Upper lobe of left lung (tissue), 6 donors: ENCODE measurements at places on chromosomes 1 and 21. TPM values are rescaled to one million over a fixed set of nuclear protein-coding genes. Genes with fewer than 3 reads are reported as not detected.
A peak's percentile ranks its signal among the peaks of the same experiment; 100 is the strongest.

- H3K36me3 ChIP-seq: no peaks in the 10 kb centered on the region
- H3K27me3 ChIP-seq: no peaks in the 10 kb centered on the region
- peaks cover 19% of the 10 kb centered on the region for H3K4me1 ChIP-seq
- H3K27ac ChIP-seq: no peak overlapping the region
- DNase-seq: no peak
Measured at GRCh38 chr1:230823426-230823825, 44.9 kb downstream of the C1orf198 start.

DNA sequence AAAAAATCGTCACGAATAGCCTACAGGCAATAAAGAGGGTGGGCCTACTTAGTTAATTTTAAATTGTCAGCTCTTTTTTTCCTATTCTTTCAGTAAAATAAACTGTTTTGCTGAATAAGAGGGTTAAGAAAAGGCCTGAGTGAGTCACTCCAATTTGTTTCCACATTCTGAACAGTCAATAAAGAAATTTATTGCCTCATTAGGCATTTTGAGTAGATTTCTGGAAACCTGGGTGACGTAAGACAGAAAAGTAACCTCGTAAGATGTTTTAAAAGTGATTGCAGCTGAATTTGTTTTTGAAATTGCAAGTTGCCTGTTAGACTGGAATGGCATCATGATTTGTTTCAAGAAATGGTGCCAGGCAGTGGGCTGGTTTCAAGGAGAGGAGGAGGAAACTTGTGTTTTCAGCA, 439.3 kb downstream of the USP25 start:
- no peaks in the 10 kb centered on the region for H3K27me3 ChIP-seq
- H3K4me1 ChIP-seq: no peaks in the 10 kb centered on the region
- no peak overlapping the region for H3K27ac ChIP-seq

- DNase-seq: no peak
- no peak overlapping the region for H3K4me3 ChIP-seq
- peaks cover 2% of the 10 kb centered on the region for H3K4me1 ChIP-seq
- no peaks in the 10 kb centered on the region for H3K36me3 ChIP-seq
- no peak overlapping the region for H3K27ac ChIP-seq
Measured at GRCh38 chr21:39141502-39141901, 41.7 kb downstream of the PSMG1 start.

GRCh38 chr1:63255153-63255552, 67.2 kb upstream of the FOXD3 start:
- no peaks in the 10 kb centered on the region for H3K36me3 ChIP-seq
- no peak overlapping the region for H3K4me3 ChIP-seq
- H3K4me1 ChIP-seq: no peaks in the 10 kb centered on the region
- no peak for DNase-seq
- no peaks in the 10 kb centered on the region for H3K27me3 ChIP-seq

DNA sequence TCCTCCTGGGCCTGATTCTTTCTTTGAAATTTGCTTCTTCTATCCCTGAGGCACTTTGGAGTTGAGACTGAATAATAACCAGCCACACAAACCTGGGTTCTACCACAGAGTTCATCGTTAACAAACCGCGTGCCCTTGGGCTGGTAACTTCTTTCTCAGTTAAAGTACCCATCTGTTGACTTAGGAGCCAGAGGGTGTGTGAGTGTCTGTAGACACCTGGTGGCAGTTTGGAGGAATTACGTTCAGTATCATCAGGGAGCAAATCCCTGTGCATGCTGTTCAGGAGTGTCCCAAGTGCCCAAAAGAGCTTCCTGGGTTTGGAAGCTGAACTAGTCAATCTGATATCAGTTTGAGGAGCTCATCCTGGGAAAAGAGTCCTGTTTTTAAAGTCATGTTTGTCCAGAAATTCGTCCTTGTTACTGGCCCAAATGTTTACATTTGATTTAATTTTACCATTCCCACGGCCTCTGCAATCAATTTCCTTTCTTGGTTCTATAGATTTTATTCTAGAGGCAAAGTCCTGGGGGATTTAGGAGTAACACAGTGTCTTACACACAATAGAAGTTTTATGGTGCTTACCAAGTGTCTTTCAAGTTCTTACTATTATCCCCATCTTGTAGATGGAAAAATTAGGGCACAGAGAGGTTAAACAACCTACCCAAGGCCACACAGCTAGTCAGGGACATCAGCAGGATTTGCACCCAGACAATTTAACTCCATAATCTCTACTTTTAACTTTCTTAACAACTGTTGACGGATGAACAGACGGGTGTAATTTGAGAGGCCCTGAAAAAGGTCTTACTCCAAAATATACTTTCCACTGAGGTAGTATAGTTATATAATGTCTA, 26.7 kb upstream of the RPTN start:
- H3K4me3 ChIP-seq: no peak overlapping the region
- H3K27me3 ChIP-seq: no peaks in the 10 kb centered on the region
- no peak overlapping the region for H3K27ac ChIP-seq
- no peaks in the 10 kb centered on the region for H3K36me3 ChIP-seq

DNA sequence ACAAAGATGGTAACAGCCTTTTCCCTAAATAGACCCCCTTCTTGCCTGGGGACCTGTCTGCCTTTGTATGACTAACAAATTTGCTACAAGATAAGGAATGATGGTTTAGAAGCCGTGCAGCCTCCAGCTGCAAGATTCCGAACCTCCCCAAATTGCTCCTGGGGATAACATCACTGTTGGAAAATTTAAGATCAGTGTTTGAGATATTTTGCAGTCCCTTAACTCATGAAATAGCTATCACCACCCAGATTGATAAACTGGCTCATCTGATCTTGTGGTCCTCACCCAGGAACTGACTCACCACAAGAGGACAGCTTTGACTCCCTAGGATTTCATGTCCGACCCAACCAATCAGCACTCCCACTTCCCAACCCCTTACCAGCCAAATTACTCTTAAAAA, 254.7 kb downstream of the USH2A start:
- no peak for DNase-seq
- no peak overlapping the region for H3K4me3 ChIP-seq
- H3K36me3 ChIP-seq: no peaks in the 10 kb centered on the region
- H3K27me3 ChIP-seq: no peaks in the 10 kb centered on the region
- no peak overlapping the region for H3K27ac ChIP-seq

DNA sequence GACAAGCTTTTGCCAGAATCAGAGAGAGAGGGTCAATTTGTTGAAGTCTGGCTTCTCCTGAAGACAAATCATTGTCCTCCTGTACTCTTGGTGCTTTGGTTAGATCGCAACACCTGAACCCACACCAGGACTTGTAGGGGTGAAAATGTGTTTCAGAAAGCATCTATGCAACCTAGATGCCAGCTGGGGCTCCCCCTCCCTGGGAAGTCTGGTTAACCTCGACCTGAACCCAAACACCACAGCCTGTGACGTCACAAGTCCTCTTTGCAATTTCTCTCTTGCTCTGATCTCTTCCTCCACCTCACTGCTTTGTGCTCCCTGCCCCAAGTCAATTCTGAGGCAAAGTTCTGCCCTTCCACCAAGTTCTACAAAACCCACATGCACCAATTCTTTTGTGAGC, 42.8 kb upstream of the USP24 start:
- H3K27me3 ChIP-seq: no peaks in the 10 kb centered on the region
- DNase-seq: no peak
- H3K36me3 ChIP-seq: no peaks in the 10 kb centered on the region
- H3K4me1 ChIP-seq: no peaks in the 10 kb centered on the region

DNA sequence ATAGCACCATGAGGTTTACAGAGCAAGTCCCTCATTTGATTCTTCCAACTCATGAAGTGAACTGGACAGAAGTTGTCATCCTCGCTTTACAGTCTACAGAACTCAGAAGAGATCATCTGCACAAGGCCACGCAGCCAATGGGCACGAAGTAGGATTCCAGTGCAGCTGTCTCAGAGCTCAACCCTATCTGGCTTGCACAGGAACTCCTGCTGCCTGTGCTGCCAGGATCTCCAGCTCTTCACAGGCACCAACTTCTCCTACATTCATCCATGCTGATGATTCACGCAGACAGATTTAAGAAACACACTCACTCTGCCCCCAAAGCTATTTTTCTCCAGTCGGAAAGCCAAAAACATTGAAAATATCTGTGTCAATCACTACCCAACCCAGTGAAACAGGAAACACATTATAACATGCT, 157.0 kb downstream of the RERE start:
- H3K27ac ChIP-seq: peak overlapping the region; percentile 74
- peaks cover 50% of the 10 kb centered on the region for H3K4me1 ChIP-seq
- no peak overlapping the region for H3K4me3 ChIP-seq
- no peak for DNase-seq

DNA sequence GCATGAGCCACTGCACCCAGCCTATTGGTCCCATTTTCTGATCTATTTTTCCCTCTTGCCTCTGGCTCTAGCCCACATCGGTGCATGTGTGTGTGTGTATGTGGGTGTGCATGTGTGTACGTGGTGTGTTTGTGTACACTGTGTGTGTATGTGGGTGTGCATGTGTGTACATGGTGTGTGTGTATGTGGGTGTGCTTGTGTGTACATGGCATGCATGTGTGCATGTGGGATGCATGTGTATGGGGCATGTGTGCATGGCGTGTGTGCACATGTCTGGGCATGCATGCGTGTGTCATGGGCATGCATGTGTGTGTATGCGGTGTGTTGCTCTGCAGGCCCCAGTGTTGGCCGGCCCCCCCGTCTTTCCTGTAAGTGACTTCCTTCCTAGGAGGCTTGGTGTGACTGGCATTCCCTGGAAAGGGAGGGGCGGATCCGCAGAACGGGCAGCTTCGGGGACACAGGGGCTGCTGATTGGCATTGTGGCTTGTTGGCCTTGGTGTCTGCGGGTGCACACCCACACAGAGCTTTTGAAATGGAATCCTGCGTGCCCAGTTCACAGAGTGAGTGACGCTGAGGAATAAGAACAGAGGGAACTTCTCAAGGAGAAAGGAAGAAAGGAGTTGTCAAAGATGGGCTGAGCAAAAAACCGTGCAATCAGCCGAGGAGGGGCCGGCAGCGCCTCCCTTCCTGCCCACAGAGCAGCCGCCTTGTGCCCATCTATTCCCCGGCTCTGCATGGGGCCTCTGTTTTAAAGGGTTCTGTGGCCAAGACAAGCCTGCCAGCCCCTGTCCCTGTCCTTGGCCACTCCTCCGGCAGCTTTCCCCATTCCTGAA, 8.0 kb downstream of the PDXK start:
- peak; percentile 73 for DNase-seq
- H3K27me3 ChIP-seq: no peaks in the 10 kb centered on the region
- peaks cover 66% of the 10 kb centered on the region for H3K4me1 ChIP-seq
- H3K27ac ChIP-seq: peak overlapping the region; percentile 87

DNA sequence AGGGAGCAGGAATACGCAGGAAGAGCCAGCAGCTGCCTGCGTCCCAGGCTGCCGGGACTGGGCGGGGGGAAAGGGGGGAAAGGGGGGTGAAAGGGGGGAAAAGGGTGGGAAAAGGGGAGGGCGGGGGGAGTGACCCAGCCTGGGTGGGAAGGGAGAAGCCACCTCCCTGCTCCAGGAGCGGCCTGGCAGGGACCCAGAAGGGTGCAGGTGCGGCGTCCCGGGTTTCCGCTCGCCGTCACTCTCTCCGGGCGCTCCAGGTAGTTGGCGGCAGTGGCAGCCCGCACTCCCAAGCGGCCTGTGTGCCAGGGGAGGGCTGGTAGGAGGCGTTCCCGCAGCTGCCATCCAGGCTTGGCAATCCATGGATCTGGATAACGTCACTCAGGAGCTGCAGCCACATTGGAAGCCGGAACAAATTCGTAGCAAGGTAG, 141.0 kb upstream of the NGF start:
- DNase-seq: peak; percentile 80
- no peak overlapping the region for H3K27ac ChIP-seq
- H3K27me3 ChIP-seq: no peaks in the 10 kb centered on the region
- H3K4me3 ChIP-seq: no peak overlapping the region
- no peaks in the 10 kb centered on the region for H3K36me3 ChIP-seq

DNA sequence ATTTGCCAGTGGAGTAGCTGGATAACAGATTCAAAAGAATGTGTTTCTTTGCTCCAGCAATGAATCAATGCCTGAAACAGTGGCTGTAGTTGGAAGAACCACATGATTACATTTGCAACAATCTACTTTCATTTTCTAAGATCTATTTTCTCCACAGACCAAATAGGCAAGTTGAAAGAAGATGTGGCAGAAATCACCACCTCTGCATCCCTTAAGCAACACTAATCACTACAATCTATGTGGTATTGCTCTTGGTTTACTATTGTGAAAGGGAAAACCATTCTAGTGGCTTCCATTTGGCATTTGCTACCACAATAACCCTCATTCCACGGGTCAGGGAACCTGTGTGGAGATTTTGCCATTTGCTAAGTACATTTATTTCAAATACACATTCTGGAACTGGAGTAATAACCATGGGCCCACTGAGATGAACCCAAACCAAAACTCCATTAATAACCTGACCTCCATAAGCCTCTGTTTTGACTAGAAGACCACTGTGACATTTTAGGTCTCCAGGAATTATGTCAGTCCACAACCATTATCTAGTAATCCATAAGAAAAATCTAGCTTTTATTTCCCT, 66.3 kb downstream of the C1orf185 start:
- H3K27ac ChIP-seq: no peak overlapping the region
- no peaks in the 10 kb centered on the region for H3K27me3 ChIP-seq
- H3K4me3 ChIP-seq: no peak overlapping the region
- DNase-seq: no peak
- H3K36me3 ChIP-seq: no peaks in the 10 kb centered on the region

DNA sequence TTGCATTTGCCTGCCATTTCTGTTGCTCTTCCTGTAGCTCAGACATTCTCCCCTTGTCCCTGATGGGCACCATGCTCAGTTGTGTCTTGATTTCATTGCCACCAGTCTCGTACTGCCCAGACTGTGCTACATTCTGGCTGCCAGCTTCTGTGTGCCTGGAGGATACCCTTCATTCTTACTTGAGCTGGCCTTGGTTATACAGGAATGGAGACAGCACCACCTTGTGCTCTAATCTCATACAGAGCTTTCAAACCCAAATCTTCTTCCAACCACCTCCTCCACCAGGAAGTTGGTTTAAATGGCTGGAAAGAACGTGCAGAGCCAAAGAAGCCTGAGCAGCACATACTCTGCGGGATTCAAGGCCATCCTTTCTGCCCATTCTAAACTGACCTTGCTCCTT, 165.3 kb downstream of the SLC35F3 start:
- H3K27me3 ChIP-seq: no peaks in the 10 kb centered on the region
- no peaks in the 10 kb centered on the region for H3K4me1 ChIP-seq
- DNase-seq: no peak
- no peak overlapping the region for H3K4me3 ChIP-seq

The ZBTB40 gene
- total RNA-seq: 20.1 TPM

The FCRL2 gene
- total RNA-seq: 0.54 TPM

The RAD54L gene
- total RNA-seq: 2.4 TPM

The GJA5 gene
- 29.9 TPM for total RNA-seq
